ENCODE measurements at places on chromosomes 4 and X.

GRCh38 chr4:184331268-184331995, 113.8 kb upstream of the ENPP6 start:
- no peak for DNase-seq

DNA sequence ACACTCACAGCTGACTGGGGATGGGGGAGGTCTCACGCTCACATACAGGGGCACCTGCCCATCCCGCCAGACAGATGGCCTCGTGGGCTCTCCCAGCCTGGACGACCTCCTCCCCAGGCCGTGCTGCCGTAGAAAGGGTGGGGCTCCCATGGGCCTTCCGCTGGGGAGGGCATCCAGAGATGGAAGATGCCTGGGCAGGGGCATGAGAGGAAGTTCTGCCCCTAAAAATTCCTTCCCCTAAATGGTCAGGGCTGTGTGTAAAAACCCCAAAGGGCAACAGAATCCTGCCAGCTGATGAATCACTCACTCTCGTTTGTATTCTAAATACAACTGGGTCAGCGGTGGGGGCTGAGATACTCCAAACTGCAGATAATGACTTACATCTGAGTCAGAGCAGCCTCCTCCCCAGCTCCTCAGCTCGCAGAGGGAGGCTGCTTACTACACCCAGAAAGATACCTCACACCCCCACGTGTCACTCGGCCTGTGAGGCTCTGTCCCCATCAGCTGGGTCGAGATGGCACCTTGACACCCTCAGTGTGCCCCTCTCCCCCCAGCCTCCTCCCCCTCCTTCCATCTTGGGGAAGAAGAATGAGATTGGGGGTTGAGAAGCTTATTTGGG, 10.1 kb downstream of the WDR1 start:
- peak; percentile 70 for DNase-seq

DNA sequence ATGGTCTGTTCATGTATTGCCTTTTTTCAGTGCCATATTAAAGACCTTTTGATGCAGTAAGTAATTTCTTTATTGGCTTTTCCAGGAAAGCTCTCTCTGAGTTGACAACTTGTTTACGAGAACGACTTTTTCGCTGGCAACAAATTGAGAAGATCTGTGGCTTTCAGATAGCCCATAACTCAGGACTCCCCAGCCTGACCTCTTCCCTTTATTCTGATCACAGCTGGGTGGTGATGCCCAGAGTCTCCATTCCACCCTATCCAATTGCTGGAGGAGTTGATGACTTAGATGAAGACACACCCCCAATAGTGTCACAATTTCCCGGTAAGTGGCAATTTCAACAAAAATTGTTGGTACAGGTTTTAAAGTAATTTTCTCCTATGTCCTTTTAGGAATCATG, 148.0 kb downstream of the STIM2 start:
- no peak for DNase-seq

DNA sequence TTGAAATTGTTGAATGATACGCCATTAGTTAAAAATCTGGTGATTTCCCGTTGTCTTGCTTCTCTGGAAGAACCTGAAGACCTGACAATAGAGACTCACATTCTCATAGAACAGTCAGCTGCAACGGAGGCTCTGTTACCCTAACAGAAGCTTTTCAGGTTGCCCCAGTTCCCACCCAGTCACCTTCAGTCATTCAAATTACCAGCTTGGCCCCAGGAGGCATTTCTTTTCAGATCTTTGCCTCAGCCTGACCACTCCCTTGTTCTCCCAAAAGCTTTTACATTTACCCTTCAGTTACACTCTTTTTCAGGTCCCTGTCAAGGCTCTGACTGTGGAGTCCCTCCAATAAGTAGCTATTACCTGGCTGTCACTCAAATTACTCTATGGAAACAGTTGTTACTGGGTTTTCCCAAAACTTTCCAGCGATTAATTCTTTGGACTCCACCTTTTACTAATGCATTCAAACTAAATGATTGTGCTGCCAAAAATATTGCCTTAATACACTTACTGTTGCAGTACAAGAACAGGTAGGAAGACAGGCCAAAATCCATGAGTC, 162.2 kb upstream of the FTHL17 start:
- no peak for DNase-seq

DNA sequence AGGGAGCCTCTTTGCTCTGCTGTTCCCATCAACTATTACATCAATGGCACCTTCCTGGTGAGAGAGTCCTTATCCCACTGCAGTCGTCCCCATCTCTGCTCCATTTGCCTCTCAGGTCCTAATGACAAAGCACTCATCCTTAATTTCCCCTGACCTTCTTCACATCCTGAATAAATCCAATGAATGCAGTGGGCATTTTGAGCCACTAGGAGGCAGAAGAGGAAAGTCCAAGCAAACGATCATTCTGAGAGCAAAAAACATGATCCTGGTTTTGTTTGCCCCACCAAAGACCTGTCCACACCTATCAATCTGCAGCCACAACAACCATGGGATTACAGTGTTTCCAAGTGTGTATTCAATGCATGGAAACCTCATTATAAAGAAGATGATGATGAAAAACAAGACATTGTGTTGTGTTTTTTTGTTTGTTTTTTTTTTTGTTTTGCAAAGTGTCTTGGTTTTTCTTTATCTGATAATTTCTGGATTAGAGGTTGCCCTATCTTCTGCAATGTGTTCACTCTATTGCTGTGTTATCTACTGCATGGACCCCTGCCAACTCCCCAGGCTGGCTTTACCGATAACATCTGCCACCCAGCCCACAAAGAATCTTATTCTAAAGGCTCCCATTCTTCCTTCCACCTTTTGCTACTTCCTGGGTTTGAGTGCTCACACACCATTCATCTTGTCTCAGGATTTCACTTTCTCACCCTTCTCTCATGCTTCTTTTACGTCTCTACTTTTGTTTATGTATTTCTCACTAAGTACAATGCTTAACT, 207.2 kb downstream of the NLGN4X start:
- DNase-seq, result no peak

GRCh38 chr4:72744103-72744725, 175.2 kb upstream of the ADAMTS3 start:
- DNase-seq, result no peak

- DNase-seq, result no peak
Observed at GRCh38 chrX:346034-346813, 27.6 kb upstream of the GTPBP6 start.

- no peak for DNase-seq
Observed at GRCh38 chr4:94978904-94979303, 221.1 kb downstream of the BMPR1B start.

DNA sequence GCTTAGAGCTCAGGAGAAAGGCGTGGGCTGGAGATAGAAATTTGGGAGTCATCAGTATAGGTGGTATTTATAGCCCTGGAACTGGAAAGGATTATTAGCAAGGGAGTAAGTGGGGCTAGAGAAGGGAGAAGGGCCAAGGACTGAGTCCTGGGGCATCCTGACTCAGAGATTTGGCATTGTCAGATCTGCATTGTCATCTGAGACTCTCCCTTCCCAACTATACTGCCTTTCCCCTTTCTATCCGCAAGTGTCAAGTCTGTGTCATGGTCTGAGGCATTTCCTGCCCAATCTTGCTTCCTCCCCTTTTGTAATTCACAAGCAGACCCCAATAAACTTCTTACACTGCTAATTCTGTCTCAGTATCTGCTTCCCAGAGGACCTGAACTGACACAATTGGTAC, 24.4 kb upstream of the SLC25A43 start:
- no peak for DNase-seq

- no peak for DNase-seq
Observed at GRCh38 chr4:103074744-103075434, 1.7 kb downstream of the SLC9B2 start.

DNA sequence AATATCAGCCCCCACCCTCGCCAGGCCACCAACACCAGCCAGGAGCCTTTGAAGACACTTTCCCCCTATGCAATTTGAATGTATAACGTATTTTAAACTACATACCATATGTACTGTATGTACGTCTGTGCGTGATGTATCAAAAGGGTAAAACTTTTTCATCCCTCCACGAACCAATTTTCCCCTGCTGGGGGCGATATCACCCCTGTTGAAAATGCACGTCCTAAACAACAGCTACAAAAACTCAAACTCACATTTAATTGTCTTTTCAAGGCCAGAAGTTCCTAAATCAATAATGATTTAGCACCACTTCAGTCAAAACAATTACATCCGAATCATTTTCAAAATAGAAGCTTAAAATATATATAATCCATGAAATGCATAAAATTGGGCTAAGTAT, 1.4 kb downstream of the VEGFD start:
- no peak for DNase-seq

DNA sequence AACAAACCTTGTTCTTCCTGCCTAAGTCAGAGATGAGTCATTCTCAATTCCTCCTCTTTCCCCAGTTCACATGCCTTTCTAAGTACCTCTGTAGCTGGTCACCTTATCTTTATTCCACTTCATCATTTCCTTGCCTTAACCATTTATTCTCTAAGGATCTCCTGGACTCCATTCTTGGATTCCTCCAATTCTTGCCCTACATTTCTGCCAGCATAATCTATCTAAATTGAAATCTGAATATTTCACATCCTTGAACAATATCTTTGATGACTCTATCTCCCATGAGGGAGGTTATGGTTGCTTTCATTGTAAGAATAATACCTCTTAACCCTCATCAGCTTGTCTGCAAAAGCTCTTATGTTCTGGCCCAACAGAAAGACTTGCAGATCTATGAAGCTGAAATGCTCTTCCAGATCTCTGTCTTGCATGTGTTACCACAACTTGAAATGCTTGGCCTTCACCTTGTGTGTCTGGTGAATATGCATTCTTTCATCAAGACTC, 28.6 kb upstream of the PDE5A start:
- no peak for DNase-seq

- no peak for DNase-seq
Observed at GRCh38 chrX:100802843-100803242, 17.3 kb upstream of the CSTF2 start.

GRCh38 chr4:21992330-21992729, 43.8 kb upstream of the KCNIP4 start:
- DNase-seq, result no peak

- peak; percentile 0 for DNase-seq
Observed at GRCh38 chrX:30713061-30713525, 59.9 kb downstream of the GK start.

DNA sequence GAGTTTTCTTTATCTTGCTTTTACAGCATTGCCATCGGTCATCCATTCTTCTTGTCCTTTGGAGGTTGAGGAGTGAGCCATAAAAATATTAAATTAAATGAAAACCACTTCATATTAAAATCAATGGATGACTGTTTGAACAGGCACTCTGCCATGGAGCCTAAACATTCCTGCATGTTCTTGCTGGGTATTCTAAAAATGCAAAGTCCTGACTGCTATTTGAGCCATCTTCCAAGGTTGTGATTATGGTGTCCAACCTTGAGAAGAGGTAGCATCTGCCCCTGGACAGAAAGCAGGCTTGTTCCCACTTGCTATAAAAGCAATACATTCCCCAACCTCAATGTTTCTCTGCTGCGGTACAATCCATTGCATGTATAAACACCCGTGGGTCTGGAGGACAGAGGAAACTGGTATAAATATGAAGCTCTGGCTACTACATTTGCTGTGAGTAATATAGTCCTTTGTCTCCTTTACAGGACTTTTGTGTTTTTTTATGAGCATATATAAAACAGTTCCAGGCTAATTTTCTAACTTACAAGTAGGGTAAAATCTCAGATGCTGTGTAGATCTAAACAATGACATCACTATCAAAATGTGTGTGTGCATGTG, 70.9 kb upstream of the FAT4 start:
- no peak for DNase-seq

- DNase-seq, result no peak
Observed at GRCh38 chr4:56804551-56804950, 16.9 kb downstream of the SPINK2 start.

DNA sequence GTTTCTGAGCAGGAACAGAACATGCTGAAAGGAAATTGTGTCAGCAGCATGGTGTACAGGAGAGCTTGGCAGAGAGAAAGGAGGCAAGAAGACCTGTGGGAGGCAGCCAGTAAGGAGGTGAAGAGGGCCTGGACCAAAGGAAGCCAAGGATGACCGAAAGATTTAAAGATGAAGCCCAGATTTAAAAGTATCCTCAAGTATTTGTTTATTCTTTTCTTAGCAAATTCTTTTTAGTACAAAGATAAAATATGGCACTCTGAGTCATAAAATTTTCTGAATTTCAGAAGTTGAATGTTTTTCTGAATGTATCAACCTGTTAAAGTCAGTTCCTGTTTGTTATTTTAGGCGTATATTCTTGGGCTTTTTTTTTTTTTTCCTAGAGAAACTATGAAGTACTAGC, 3.5 kb downstream of the PKD2 start:
- no peak for DNase-seq

- no peak for DNase-seq
Observed at GRCh38 chrX:15241301-15241700, 28.6 kb downstream of the ASB9 start.

DNA sequence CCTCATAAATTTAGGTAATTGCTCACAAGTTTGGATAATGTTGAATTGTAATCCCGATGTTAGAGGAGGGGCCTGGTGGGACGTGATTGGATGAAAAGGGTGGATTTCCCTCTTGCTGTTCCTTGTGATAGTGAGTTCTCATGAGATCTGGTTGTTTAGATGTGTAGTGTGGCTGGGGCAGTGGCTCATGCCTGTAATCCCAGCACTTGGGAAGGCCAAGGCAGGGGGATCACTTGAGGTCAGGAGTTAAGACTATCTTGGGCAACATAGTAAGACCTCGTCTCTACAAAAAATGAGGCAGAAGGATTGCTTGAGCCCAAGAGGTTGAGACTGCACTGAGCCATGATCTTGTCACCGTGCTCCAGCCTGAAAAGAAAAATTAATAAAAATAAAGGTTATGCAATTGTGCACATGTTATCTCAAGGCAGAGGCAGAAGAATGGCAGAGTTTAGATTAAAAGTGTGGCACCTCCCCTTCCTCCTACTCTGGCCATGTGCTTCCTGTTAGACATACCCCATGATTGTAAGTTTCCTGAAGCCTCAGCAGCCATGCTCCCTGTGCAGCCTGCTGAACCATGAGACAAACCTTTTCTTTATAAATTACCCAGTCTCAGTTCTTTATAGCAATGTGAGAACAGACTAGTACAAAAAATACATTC, 36.5 kb downstream of the ERVMER34-1 start:
- no peak for DNase-seq

DNA sequence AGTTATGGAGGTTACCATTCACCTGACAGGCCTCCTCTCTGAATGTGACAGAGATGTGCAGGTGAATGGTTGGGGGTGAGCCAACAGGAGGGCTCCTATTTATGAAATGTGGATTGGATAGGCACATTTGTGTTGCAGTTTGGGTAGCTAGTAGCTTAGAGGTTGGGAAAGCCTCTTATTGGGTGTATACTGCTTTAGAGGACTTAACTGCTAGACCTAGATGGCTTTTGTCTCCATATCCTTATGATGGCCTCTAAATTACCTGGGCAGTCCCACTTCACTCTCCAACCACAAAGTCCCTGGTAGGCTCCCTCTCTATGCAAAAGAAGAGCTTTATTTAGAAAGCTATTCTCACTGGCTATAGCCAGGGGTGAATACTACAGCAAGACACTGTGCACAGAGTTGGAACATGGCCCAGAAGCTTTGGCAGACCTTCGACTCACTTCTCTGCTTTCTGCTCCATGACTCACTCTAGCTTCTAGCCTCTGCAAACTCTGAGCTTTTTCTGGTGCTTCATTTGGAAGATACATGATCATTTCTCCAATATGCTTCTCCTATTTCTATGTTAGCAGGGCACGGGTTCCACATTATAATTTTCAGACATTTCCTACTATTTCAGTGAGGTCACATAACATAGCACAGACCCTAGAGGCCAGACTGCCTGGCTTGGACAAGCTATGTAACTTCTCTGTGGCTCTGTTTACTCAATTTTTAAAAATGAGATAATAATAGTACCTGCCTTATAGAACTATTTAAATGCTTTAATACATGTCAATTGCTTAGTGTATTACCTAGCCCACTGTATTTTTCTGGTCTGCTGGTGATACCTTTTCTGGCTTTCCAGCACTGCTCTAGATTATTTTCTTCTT, 6.0 kb upstream of the VGLL1 start:
- DNase-seq, result no peak

All from stimulated activated CD8-positive, alpha-beta memory T cell treated with anti-CD3 and anti-CD28 coated beads, Interleukin-4, amount 100 ng/mL, for 4 hours (primary cell).